ENCODE measurements at places on chromosomes 6 and 20.

GRCh38 chr6:72999995-73000394, 225.3 kb downstream of the KHDC1L start:
- no peak for DNase-seq

DNA sequence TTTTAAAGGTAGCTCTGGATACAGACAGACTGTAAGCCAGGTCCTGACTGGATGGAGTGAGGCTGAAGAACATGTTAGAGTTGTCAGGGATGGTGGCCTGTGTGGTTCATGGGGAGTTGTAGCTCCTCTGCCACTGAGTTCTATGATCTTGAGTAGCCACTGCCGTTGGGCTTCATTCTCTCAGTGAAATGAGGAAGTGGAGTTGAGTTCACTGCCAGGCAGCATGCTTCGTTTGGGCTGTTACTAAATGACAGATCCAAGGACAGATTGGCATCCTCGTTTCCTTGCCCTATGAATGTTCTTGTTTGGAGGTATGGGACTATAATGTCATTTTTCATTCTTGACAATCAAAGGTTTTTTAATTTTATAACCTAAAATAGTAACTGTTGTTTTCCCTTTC, 37.2 kb downstream of the SCAND1 start:
- no peak for DNase-seq

- DNase-seq: no peak
These were observed 27.8 kb downstream of the RNF8 start for GRCh38 chr6:37381579-37381978.

DNA sequence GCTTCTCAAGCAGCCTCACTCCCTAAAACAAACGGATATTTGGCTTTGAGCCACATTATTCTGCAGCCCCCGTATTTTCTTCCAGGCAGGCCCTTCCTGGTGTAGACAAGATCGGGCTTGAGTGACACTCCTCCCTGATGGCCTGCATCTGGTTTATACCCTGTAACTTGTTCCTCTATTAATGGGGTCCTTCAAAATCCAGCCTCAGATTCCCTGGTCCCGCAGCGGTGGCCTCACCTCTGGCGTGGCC, 375 bp upstream of the TMEM14C start:
- DNase-seq: no peak

GRCh38 chr6:143934331-143934730, 70.1 kb downstream of the ZC2HC1B start:
- no peak for DNase-seq

GRCh38 chr6:85472744-85473143, 22.9 kb downstream of the NT5E start:
- no peak for DNase-seq

DNA sequence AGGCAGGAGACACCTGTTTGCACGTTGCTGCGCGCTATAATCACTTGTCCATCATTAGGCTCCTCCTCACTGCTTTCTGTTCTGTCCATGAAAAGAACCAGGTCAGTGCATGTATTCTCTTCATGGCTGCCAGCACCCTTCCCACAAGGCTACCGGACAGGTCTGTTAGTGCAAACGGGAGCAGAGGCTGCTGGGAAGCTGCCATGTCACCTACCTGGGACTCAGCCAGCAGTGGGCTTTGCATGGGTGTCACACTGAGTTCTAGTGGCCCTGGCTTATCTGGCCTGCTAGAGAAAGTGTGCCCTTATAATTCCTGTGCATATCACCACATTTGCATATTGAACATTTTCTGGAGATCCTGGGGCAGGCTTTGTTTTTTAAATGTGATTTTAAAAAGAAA, 24.8 kb downstream of the LYRM2 start:
- DNase-seq: no peak

DNA sequence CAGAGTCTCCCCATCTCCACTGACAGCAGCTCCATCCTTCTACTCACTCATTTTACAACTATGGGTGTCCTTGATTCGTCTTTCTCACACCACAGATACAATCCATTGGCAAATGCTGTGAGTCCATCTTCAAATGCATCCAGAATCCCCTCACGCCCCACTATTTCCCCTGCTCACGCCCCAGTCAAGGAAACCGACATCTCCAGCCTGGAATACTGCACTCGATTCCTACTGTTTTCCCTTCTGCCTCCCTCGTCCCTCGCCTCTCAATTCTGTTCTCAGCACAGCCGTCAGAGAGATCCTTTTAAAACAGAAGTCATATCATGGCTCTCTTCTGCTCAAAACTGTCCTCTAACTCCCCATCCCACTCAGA, 4.7 kb downstream of the HLA-B start:
- no peak for DNase-seq

- no peak for DNase-seq
These were observed 26.3 kb upstream of the ZNF318 start for GRCh38 chr6:43395776-43396175.

DNA sequence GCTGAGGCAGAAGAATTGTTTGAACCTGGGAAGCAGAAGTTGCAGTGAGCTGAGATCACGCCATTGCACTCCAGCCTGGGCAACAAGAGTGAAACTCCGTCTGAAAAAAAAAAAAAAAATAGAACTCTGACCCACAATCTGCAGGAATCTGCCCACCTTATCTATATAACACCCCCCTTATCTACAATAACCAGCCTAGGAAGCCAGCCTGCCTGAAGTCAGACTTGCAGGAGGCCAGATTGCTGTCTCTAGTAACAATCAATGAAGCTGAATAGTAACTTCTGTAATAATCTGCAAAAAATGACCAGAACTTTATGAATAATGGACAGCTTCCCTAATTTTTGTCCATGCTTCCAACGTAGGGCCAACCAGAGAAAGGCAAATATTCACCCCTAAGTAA, 352.5 kb downstream of the CD83 start:
- no peak for DNase-seq

DNA sequence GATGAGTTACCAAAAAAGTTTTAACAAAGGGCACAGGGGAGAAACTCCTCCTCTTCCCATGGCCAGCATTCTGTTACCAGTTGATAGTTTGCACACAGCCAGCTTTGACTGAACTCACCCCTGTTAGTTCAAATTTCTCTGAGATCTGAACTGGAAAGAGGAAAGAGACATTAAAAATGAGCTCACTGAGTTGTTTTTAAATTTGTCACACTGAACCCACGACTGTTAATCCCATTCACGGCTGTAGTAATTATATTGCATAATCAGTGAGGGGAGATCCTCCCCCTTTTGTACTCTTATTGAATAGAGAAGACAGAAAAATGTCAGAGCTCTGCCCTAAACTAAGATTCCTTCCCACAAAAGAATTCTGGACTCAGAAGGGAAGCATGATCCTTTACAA, 17.5 kb upstream of the DSP start:
- no peak for DNase-seq

DNA sequence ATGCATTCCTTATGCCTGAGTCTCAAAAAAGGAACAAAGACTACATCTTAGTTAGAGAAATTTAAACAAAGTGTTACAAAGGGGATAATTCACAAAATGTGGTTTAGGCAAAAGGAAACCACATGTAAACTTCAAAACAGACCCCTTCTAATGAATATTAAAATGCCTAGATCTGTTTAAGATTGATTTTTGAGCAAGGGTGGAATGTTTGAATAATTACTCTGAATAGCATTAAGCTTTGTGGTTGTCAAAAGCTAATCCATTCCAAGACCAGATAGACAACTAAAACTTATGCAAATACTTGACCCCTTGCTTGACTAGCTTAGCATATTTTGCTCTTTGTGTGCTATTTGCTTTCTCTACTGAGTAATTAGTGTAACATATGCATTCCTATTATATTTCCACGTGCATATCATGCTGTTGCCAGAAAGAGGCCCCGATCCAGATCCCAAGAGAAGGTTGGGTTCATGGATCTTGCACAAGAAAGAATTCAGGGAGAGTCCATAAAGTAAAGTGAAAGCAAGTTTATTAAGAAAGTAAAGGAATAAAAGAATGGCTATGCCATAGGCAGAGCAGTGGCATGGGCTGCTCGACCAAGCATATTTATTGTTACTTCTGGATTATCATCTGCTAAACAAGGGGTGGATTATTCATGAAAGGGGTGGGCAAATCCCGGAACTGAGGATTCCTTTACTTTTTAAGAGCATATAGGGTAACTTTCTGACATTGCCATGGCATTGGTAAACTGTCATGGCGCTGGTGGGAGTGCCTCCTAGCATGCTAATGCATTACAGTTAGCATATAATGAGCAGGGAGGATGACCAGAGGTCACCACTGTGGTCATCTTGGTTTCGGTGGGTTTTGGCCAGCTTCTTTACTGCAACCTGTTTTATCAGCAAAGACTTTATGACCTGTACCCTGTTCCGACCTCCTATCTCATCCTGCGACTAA, 1193.4 kb upstream of the EYS start:
- DNase-seq: no peak
